BJ (cell line): ENCODE measurements at places on chromosomes 3 and 15.
A peak's percentile ranks its signal among the peaks of the same experiment; 100 is the strongest.

- no peak for DNase-seq
These were observed 82.1 kb downstream of the IL5RA start for GRCh38 chr3:3027976-3028567.

DNA sequence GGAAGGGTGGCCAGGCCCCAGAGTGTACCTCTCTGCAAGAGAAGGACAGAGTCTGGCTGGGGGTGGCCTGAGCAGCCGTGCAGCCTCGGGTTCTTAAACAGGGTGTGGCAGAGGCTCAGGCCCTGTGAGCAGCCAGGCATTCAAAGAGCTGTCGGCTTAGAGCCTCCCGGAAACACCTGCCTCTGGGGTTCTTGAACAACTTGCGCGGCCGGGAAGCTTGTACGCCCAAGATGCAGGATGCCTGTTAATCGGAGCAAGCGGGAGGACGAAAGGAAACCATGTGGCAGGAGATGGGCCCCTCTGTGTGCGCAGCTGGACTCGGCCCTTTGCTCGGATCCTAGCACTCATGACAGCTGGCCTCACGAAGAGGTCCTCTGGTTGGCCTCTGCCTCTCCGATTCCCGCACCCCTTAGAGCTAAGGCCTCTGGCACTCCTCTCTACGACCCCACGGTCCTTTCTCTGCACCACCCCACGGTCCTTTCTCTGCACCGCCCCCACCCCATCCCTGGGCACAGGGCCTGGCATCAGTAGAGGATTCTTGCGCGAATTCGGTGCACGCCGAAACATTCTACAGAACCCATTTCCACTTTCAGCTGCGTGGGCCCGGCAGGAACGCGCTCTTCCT lies 23.9 kb upstream of the TXNRD3 start:
- DNase-seq, result no peak

GRCh38 chr15:50594311-50594710 lies 47.8 kb upstream of the USP50 start:
- no peak for DNase-seq

GRCh38 chr15:27623149-27623548 lies 476.0 kb downstream of the OCA2 start:
- no peak for DNase-seq

GRCh38 chr3:135966271-135966961 lies 888 bp downstream of the PPP2R3A start:
- no peak for DNase-seq

DNA sequence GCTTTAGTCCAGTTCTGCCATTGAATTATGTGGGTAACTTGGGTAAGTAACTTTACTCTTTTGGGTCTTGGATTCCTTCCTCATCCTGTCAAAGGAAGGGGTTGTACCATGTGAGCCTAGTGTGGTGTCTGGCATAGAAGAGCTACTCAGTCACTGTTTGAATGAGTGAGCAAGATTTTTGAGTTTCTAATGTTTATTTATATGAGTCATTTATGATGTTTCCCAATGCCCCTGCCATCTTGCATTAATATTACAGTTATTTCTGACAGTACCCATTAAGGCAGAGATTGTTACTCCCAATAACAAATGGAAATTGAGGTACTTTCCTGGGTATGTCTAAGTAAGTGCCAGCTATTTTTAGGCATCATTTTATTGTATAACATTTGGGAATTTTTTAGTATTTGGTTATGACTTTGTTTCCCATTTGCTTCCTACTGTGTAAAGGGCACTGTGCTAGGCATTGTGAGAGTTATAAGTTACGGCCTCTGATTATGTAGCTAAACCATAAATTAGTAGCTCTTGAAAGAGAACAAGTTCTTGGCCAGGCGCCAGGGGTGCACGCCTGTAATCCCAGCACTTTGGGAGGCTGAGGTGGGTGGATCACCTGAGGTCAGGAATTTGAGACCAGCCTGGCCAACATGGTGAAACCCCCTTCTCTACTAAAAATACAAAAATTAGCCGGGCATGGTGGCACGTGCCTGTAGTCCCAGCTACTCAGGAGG lies 23.5 kb downstream of the NR1D2 start:
- DNase-seq, result no peak

DNA sequence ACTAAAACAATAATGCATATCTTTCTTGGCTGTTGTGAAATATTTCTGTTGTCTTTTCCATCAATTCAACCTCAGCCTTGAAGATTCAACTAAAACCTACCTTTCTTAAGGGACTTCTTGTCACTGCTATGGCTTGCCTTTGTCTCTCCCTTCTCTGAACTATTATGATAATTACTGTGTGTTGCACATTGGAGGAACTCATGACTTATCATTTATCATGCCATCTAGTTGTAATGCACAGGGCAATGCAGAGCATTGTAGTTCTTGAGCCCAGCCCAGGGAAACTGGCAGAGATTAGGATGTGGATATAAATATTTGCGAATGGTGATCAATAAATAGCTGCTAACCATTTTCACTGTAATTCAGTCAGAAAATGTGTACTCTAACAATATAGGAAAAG lies 427.1 kb upstream of the FRG2C start:
- DNase-seq, result no peak

DNA sequence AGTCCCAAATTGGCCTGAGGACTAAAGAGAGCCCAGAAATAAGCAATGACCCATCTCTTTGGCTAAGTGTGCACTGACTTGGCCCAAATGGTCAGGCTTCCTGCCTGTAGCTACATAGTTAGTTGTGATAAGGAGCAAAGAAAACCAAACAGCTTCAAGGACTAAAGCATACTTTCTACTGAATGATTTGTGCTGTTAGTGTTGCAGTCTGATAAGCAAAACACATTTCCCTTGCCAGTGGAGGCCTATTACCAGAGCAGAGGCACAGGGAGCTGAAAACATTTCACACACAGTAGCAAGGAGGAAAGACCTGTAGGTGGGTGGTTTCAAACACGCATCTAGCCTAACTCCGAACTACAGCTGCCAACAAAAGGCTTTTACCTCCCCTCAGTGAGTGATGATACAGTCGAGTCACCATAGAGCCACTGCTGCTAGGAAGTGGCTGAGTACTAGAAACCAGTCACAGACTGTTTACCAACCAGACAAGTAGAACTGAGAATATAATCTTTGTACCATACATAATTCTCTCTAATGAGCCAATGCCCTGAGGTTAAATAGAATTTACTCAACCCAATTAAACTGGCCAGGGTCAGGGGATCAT lies 222.3 kb upstream of the THBS1 start:
- no peak for DNase-seq

- DNase-seq, result no peak
These were observed 6.0 kb downstream of the CLCN2 start for GRCh38 chr3:184355261-184356040.

DNA sequence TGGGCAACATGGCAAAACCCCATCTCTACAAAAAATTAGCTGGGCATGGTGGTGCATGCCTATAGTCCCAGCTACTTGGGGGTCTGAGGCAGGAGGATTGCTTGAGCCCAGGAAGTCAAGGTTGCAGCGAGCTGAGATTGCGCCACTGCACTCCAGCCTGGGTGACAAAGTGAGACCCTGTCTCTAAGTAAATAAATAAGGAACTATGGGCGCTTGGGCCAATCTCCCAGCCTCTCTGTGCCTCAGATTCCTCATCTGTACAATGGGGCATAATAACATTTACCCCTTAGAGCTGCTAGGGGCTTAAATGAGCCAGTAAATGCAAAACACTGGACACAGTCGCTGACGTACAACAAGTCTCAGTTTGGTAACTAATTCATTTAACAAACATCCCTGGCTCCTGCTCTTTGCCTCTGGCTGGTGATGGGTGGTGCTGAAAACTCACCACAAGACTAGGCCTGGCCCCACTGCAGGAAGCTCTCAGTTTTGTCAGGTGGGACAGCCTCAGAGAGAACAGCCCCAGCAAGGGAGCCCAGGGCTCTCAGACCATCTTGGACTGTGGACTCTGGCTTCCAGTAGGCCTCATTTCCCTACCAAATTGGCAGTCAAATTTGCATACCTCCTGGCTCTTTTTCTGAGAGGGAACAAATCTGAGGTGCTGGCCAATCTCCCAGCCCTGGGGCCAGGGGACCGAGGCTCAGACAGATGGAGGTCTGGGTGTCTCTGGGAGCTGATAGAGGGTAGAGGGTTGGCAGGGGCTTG lies 6.4 kb upstream of the TBC1D2B start:
- DNase-seq, result no peak

DNA sequence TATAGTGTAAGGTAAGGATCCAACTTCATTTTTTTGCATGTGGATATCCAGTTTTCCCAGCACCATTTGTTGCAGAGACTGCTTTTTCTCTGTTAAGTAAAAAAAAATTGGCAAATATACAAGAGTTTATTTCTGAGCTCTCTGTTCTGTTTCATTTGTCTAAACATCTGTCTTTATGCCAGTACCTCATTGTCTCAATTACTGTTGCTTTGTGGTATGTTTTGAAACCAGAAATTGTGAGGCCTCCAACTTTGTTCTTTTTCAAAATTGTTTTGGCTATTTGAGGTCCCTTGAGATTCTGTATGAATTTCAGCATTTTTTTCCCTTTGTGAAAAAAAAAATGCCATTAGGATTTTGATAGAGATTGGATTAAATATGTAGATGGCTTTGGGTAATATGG lies 150.5 kb downstream of the MINAR1 start:
- DNase-seq, result no peak

GRCh38 chr3:159187706-159188105 lies 385.9 kb downstream of the MFSD1 start:
- no peak for DNase-seq

DNA sequence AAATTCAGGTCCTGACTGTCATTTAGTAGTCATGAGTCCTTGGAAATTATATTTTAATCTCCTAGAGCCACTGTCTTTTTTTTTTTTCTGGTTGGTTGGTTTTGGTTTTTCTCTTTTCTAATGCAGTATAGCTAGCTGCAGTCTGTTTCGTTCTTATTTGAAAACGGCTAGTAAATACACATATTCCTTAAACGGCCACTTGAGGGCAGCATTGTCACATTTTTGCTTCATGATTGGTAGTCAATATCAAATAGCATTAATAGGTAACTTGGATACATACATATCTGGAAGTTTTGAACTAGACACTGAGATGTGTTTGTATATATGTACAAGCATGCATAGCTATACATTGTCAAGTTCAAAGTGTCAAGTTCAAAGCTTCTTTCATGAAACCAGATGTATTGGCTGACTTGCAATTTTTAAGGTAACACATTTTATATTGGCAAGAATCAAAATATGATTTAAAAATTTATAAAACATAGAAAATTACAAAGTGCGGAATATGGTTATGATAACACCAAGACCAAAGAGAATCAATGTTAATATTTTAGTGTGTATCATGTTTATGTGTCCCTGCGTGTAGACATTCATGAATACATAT lies 22.5 kb downstream of the GABRA5 start:
- DNase-seq, result peak; percentile 4

DNA sequence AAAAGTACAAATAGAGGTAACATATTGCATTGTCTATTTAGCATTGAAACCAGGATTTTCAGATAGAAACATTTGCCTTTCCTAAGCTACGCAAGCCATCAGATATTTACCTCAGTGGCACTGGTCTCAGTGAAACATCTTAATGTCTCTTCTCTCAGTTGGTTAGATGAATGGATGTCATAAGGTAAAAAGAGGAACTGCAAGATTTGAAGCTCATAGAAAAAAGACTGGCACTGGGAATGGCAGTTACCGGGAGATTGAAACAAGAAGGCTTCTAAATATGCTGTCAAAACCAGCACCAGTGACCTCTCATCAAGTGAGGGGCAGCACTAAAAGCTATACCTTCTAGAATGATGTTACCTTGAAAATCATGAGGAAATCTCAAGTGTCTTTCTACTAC lies 486.4 kb downstream of the FHIT start:
- DNase-seq, result no peak

DNA sequence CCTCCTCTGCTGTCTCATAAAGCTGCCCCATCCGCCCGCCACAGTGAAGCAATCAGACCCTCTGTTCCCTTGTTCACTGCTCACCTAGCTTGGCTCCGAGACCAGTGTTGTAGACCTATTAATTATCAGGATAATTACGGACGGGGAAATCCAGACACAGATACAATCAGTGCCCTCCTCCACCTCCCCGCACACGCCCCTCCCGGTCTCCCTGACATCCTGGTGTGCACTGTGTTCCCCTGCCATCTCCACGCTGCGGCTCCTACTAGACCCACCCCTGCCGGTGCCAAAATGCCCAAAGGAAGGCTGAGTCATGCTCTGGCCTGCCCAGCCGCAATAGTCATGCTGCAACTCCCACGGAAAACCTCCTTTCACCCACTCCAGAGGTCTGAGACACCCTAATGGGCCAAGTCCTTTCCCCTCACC lies 277.3 kb upstream of the TLE3 start:
- DNase-seq, result no peak

DNA sequence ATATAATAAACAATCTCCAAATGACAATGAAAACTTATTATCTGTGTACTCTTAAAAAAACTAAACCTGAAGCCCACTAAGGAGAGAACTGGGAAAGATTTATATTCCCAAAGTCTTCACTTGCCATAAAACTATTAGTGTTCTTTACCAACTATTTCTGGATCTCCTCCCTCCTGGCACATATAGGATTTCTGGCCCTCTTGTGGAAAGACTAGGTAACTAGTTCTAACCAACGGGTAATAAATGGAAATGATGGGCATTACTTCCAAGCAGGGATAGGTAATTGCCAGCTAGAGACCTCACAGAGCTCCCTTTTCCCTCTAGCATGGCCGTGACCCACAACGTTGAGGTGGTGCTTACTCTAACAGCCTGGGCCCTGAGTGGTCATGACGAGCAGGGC lies 110.1 kb downstream of the DNAH12 start:
- DNase-seq, result no peak

- DNase-seq, result no peak
These were observed 103.6 kb downstream of the FNDC3B start for GRCh38 chr3:172142864-172143451.

GRCh38 chr15:64895285-64896065 lies 16.2 kb upstream of the ANKDD1A start:
- DNase-seq, result no peak

GRCh38 chr3:168127466-168127865 lies 31.7 kb upstream of the GOLIM4 start:
- no peak for DNase-seq

DNA sequence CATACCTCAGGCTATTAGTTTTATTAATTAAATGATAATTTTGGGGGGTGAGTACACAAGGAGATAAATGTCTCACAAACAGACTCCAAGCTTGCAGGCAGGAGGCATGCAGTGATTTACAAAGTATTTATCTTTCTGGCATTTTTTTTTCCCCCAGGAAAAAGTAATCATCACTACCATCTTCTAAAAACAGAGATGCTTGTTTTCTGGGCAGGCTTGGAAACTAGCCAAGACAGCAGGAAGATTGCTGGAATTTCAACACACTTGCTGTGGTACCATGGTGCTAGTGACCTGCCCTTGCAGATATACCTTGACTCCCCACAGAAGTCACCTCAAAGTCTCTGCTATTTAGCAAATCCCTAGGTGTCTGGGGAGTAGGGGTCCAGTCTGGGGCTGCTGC lies 732.8 kb upstream of the CFAP20DC start:
- no peak for DNase-seq

- no peak for DNase-seq
These were observed 196.8 kb upstream of the MBNL1 start for GRCh38 chr3:152071924-152072323.

GRCh38 chr15:31347067-31347975 lies 20.7 kb downstream of the KLF13 start:
- DNase-seq, result no peak

GRCh38 chr15:69823223-69823907 lies 274.4 kb downstream of the TLE3 start:
- DNase-seq, result no peak

GRCh38 chr3:16723978-16724377 lies 118.8 kb upstream of the DAZL start:
- no peak for DNase-seq

GRCh38 chr15:26854435-26854834 lies 12.4 kb upstream of the GABRA5 start:
- no peak for DNase-seq

GRCh38 chr15:61828008-61828407 lies 232.2 kb downstream of the VPS13C start:
- no peak for DNase-seq

GRCh38 chr15:42804739-42805138 lies 67.8 kb upstream of the CDAN1 start:
- DNase-seq, result no peak
